ENCODE measurements at places on chromosomes 12 and 14.

DNA sequence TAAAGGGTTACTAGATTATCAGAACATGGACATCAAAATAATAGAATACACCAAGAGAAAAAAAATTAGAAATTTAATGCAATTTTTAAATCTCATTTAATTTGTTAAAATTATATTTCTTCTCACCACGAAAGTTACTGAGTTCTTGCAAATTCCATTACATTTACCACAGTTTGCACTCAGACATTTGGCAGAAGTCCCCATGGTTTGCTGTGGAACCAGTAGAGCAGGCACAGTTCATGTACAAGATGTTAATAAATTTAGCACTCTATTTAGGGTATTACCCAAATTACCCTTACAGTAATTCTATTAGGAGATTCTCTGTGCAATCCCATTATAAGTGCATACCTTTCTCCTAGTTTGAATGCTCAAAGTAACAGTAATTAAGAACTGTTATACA is 9.7 kb downstream of the SCN8A start:
- no peak for DNase-seq

GRCh38 chr14:57461777-57462320 is 31.8 kb downstream of the CCDC198 start:
- DNase-seq = no peak

DNA sequence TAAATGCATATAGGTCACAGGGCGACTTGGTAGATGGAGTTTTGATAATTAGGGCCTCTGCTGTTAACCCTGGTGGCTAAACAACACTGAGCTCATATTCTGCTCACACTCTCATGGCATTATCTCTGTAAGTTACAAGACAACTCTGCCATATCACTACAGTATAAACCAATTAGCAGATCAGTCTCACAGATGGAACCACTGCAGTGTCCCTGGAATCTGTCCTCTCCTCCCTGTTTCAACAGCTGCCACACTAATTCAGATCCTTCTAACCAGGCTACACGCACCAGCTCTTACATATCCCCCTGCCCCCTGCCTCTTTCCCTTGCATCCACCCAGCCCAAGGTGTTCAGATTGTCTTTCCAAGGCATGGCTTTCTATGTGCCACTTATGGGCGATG is 161.0 kb upstream of the RMST start:
- no peak for DNase-seq

DNA sequence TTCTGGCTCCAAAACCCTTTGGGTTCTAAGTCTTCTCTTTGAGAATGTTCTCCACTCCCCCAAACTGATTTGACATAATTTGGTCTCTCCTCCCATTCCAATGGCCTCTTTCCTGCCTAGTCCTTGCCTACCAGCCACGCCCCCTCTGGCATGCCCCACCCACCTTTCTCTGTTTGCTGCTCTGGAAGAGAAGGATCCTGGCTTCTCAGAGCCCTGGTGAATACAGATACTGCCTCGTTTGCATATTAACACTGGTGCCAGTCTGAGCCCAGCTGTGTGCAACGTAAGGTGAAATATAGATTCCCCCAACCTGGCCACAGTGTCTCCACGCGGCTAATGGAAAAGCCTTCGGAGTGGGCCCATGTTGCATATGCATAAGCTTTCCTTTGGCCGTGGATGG is 79.7 kb downstream of the PAPOLA start:
- no peak for DNase-seq

DNA sequence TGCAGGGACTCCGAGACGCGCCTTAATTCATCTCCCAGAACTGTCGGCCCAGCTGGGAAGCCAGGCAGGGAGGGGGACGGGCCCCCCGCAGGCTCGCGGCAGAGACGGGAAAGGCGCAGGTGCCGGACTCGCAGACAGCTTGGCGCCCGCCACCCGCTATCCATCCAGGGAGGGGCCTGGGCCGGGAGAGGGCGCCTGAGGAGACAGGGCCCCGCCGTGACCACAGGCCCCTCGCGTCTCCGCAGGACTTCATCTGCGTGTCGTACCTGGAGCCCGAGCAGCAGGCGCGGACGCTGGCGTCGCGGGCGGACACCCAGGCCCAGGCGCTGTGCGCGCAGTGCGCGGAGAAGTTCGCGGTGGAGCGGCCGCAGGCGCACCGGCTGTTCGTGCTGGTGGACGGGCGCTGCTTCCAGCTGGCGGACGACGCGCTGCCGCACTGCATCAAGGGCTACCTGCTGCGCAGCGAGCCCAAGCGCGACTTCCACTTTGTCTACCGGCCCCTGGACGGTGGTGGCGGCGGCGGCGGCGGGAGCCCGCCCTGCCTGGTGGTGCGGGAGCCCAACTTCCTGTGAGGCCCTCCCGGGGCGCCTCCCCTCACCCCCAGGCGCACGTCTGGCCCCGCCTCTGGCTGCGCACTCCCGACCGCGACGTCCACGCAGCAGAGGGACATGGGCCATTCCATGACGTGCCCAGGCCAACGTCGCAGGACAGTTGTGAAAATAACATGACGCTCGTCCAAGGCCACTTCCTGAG is 60.6 kb downstream of the LGMN start:
- DNase-seq = no peak

DNA sequence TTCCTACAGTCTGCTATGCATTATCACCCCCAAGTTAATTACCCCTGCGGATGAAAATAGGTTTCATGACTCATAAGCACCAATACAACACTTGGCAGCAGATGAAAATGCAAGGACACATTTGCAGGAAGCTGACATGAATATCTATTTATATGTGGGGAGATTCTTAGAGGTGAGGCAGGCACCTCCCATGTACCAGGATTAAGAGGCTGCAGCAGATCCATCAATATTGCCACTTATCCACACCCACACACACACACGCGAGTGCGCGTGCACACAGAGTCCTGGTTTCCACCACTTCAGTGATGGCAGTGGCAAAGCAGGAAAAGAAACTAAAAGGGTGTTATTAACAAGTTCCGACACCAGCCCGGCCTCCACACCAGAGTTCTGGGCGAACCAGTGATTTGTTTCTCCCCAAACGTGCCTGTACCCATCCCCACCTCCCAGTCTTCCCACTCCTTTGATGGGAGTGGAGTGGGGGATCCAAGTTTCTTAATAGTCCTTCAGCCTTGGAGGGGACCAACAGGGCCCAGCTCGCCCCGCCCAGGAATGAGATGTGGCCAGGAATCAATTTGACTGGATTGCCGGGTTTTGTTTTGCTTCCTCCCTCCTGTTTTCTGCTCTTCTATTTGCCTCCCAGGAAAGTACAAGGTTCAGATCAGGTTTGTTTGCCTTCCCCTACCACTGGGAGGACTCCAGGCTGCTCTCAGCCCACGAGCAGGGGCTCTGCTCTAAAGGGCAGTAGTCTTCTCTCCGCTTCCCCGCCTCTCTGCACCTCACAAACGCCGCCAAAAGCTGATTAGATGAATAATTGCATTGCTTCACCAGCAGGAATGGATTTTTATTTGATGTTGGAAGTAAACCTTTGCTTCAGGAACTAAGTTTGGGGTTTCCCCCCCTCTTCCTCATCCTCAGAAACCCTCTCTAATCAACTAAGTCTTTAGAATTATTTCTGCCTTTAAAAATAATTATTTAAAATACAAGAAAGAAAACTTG is 5.2 kb downstream of the IRF2BPL start:
- DNase-seq = peak; percentile 63

Measured in transverse colon (tissue), 4 donors.